ENCODE measurements at places on chromosomes 12 and 14.

DNA sequence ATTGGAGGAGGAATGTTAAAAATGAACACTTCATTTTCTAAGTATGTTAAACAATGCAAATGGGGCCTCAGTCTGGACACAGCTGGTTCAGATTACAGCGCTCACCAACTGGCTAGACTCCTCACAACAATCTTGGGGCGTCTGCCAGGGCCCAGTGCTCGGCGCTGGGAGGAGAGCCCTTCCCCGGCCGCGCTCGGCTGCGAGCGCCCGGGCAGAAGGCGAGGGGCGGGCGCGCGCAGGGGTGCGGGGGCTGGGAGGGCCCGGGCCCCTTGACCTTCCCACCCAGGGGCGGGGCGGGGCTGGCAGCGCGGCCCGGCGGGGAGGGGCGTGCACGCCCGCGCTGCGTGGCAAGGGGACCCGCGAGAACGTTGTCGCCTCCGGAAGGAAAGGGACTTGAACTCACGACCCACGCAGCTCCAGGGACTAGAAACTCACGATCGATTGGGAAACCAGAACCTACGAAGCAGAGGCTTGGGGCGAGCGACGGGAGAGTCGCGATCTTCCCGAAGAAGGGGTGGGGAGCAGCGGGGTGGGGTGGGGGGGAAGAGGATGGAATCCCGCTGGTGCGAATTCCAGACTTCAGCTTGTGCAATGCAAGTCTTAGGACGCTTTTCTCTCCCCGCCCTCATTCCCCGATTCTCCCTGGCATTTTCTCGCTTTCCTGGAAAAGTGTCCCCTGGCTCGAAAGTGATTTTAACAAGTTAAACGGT, at the start of gene FBLN5:
FBLN5 (minus strand) TSS at position 220 of the 710 bp plus-strand sequence. CDS start 465 bp downstream, outside the sequence.
- peak; percentile 89 for DNase-seq

- no peak for DNase-seq
Observed at GRCh38 chr14:75047506-75047905, 3.8 kb downstream of the MLH3 start.

DNA sequence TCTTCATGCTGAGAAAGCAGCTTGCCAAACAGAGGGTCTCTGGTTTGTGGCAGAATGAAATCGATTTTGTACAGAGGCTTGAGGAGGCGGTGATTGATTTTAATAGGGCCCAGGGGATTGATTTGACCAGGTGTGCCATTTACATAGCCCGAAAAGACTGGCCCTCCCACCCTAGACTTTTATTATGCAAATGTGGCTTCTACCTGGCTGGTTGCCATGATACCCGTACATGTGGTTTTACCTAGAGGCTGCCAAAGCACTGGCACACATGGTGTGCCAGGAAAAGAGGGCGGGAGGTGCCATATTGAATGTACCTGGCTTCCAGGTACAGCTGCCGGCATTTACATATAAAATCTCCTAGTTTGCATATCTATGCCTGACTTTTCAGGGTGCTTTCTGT, 18.0 kb upstream of the GUCY2C start:
- DNase-seq = no peak

GRCh38 chr12:130830246-130830551, 8.9 kb downstream of the STX2 start:
- no peak for DNase-seq

DNA sequence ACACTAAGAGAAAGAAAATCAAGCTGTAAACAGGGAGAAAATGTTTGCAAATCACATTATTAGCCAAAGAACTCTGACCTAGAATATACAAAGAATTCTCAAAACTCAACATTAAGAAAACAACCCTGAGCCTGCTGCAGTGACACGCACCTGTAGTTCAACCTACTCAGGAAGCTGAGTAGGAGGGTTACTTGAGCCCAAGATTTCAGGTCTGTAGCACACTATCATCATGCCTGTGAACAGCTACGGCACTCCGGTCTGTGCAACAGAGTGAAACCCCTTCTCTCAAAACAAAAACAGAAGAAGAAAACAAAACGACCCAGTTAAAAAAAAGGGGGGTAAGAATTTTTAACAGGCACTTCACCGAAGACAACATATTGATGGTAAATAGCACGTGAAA, 20.8 kb downstream of the SAV1 start:
- no peak for DNase-seq

DNA sequence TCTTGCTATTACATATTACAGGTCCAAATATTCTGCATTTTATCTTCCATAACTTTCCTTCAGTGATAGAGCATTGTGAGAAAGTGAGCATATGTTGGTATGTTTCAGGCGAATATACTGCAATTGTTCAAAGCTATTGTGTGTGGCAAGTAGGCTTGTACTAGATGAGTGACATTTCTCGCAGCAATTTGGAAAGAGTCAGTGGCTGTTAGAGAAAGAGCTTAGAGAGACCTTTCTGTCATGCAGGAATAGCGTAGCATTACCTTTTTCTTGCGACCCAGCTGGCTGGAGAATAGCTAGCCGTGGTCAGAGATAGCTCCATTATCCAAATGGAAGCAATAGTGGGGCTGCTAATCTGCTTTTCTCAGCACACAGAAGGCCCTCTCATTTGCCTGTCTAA, 678.5 kb upstream of the FOXG1 start:
- DNase-seq = no peak

- no peak for DNase-seq
Observed at GRCh38 chr12:120199025-120199424, 1.9 kb downstream of the RPLP0 start.
